Stimulated activated CD4-positive, alpha-beta T cell treated with anti-CD3 and anti-CD28 coated beads, TNF-alpha, amount 100 ng/mL, for 1 hour (primary cell): ENCODE measurements at places on chromosomes 4 and X.

DNA sequence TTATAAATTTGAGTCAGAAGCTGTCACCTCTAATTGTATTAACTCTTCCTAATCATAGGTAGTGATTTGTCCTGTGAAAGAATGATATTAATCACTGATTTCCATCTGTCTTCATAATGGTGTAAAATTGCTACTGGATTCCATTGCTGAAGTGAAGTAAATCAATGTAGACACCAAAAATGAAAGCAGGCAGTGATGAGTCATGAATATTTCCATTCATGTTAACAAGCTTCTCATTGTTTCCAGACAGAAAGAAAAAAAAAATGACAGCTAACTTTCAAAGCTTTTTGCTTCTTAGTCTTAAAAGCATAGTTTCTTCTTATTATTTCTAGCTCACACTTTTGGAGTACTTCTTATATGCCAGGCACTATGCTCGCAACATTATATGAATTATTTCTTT, 21.5 kb downstream of the FAM114A1 start:
- DNase-seq, result no peak

DNA sequence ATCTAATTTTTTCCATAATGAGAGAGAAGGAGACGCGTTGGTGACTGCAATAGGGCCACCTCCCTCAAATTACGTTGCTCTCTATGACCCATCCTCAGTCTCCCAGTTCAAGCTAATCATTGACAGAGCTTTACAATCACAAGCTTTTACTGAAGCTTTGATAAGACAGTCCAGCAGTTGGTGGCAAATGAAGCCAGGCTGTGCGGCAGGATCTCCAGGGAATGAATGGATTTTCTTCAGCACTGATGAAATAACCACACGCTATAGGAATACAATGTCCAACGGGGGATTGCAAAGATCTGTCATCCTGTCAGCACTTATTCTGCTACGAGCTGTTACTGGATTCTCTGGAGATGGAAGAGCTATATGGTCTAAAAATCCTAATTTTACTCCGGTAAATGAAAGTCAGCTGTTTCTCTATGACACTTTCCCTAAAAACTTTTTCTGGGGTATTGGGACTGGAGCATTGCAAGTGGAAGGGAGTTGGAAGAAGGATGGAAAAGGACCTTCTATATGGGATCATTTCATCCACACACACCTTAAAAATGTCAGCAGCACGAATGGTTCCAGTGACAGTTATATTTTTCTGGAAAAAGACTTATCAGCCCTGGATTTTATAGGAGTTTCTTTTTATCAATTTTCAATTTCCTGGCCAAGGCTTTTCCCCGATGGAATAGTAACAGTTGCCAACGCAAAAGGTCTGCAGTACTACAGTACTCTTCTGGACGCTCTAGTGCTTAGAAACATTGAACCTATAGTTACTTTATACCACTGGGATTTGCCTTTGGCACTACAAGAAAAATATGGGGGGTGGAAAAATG, at the start of gene KLB:
Gene KLB, plus strand, starts transcription at position 168 of the 821 bp plus-strand sequence. Its CDS starts 20 bp downstream, at position 188.
- DNase-seq, result no peak

DNA sequence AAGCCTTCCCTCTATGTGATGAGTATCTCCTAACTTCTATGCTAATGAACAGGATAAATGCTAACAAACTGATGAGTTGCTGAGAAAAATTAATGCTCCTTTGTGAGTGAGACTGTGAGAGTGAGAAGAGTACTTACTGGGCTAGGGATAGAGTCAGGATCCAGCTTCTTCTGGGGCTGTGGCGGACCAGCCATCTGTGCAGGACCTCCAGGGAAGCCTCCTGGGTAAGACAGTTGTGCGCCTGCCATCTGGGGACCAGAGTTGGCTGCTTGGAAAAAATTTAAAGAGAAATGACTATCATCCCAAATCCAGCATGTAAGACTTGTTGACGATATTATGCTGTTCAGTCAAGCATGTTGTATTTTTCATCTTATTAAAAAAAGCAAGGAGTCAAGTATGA, 21.0 kb downstream of the SEC24D start:
- no peak for DNase-seq

GRCh38 chr4:10554694-10555093, 97.5 kb upstream of the ZNF518B start:
- peak; percentile 7 for DNase-seq

- no peak for DNase-seq
Observed at GRCh38 chr4:64781737-64782326, 372.6 kb upstream of the TECRL start.

- DNase-seq, result no peak
Observed at GRCh38 chr4:67658302-67658701, 42.7 kb downstream of the UBA6 start.

DNA sequence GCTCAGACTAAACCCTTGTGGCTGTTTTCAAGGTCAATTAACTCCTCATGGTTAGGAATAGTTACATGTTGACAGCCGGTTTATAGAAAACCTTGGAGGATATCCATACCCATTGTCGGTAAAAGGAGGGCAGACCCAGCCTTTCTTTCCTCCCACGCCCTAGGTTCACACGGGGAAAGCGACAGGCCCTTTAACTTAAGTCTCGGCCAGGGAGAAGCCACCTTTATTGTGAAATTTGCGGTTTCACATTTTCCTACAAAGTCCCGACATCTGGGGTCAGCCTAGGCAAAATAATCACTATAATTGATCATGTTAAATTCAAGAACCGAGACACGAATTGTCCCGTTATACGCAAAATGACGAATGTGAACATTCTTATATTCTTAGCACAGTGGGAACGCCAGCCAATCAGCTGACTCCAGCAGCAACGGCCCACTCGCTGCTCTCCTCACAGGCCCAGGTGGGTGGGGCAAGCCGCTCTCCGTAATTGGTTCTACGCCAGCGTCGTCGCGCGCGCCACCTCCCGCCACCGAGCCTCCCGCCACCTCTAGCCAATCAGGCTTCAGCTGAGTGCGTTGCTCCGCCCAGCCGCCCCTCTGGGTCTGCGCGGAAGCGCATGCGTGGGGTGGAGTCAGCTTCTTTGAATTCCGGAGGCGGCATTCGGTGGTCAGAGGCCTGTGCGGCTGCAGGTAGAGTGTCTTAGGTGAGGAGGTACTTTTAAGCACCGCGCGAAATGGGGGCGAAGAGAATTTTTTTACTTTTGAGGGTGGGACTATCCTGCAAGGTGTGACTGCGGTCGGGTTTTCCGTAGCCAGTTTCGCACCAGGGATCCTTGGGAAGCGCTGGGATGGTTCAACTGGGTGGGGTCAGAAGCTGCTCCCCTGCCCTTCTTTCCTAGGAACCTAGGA, at the start of gene CENPI:
Gene CENPI, plus strand, starts transcription at position 659 of the 908 bp plus-strand sequence. CDS start 2,867 bp downstream, outside the sequence.
- DNase-seq, result peak; percentile 86

- no peak for DNase-seq
Observed at GRCh38 chrX:57380026-57380796, 93.7 kb downstream of the FAAH2 start.

DNA sequence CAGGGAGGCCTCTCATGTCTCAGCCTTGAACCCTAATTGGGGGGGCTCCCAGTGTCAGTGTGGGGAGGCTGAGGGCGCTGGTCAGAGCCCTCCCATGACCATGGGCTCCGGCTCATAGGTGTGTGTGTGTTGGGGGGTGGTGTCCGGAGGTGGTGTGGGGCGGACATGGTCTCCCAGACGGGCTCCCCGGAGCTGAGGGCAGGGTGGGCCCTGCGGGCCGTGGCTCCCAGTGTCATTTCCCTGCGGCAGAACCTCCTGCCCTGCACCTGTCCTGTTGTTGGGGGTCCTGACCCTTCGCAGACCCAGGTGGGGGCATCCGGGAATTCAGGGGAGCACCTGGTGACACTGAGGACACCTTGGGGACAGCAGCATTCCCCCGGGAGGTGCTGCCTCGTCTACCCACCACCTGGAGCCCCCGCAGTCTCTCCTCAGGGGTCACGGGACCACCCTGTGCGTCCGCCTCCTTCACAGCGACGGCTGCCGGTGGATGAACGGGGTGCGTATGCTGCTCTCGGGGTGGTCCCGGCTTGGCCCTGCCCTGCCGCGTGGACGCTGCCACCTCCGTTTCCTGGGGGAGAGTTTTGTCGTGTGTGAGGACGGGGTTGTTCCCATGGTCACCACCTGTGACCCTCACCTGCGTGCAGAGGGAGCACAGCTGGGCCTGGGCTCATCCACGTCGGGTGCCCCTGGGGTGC, 14.5 kb upstream of the GTPBP6 start:
- no peak for DNase-seq

GRCh38 chrX:51192104-51192503, 140.5 kb upstream of the NUDT10 start:
- DNase-seq, result no peak

- no peak for DNase-seq
Observed at GRCh38 chr4:15186149-15186548, 183.9 kb downstream of the CPEB2 start.

DNA sequence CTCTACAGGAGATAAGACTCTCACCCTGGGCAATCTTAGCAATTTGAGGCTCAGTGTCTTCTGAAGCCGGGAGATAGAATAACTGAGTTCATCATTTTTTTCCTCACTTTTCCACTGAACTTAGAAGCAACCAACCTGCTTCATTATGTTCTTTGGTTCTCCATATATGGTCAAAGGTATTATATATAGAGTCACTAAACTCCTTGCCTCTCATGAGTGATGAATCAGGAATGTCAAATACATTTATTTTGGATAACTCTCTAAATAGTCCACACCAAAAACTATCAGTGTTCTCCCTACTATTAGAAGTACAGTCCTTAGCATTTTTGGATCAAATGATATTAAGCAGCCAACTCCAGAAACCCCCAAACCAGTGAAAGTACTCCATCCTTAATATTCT, 421.5 kb upstream of the EPHA5 start:
- DNase-seq, result no peak

- DNase-seq, result no peak
Observed at GRCh38 chr4:88796545-88796944, 98.9 kb upstream of the NAP1L5 start.

DNA sequence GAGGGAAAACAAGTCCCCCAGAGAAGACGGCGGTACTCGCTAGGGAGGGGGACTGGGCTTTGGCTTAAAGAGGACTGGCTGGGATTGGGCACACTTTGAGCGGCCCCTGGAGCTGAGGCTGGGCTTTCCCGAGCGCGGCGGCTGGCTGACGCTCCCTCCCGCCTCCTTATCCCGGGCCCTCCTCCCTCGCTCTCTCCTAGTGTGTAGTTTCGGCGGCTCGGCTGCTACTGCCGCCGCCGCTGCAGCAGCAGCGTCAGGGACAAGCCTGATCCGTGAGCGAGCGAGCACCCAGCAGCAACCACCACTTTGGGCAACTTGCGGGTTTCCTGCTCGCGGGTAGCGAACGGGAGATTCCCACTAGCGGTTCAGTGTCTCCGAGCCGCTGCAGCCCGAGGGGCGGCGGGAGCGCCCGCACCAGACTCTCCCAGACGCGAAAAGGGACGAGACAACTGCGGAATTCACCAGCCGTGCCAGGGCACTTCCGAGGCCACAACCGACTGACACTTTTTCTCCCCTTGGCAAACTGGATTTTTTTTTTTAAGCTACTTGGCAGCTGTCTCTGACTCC, 632 bp upstream of the PCDH7 start:
- DNase-seq, result no peak
